ENCODE measurements at places on chromosomes 12 and 14. TPM values are rescaled to one million over a fixed set of nuclear protein-coding genes. Genes with fewer than 3 reads are reported as not detected.

- no peak for DNase-seq
Observed at GRCh38 chr12:70823182-70823976, 97.2 kb downstream of the PTPRR start.

DNA sequence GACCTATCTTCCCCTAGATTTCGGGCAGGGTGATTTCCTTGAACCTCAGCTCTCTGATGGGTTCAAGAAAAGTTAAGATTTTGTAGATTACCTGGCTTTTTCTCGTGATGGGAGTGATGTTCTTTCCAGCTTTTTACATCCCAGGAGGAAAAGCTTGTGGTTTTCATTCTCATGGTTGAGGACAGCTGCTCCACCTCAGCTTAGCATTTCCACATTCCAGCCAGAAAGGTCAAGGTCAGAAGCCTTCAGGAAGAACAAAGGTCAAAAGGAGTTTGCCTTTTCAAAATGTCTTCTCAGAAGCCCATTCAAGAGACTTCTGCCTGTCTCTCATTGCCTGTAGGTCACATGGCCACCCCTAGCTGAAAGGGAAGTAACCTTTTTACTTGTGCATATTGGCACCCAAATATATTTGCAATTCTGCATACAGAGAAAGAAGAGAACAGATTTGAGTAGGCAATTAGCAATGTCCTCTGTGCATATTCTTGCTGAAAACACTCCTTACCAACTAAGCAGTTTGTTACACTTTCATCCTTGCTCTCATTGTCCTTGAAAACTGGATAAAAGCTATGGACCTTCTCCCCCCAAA, 6.6 kb upstream of the ADGRD1 start:
- peak; percentile 39 for DNase-seq

- no peak for DNase-seq
Observed at GRCh38 chr12:108611884-108612415, 14.1 kb upstream of the TMEM119 start.

- DNase-seq = no peak
Observed at GRCh38 chr12:76927170-76927784, 48.5 kb upstream of the CSRP2 start.

DNA sequence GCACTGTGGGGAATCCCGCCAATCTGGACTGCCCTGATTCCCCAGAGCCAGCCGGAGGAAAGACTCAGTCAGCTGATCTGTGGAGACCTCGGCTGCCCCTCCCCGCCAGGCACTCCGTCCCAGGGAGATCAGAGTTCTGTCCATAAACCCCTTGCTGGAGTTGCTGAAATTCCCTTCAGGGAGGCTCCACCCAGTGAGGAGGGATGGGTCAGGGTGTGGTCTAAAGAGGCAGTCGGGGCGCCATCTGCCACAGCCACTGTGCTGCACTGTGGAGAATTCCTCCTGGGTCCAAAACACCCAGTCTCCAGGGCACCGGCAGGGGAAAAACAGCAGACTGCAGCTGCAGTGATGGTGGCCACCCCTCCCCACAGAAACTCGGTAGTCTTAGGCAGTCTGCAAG, 1922.3 kb upstream of the FLRT2 start:
- DNase-seq = no peak

GRCh38 chr12:11804130-11804529, 154.7 kb downstream of the ETV6 start:
- DNase-seq = no peak

- DNase-seq = no peak
Observed at GRCh38 chr14:61876362-61877034, 114.3 kb downstream of the SNAPC1 start.

GRCh38 chr12:59004456-59004855, 84.2 kb upstream of the LRIG3 start:
- no peak for DNase-seq

GRCh38 chr14:90511795-90512328, 115.0 kb downstream of the CALM1 start:
- no peak for DNase-seq

- no peak for DNase-seq
Observed at GRCh38 chr12:67709367-67709954, 60.9 kb downstream of the DYRK2 start.

- no peak for DNase-seq
Observed at GRCh38 chr12:62481843-62482540, 15.4 kb downstream of the MON2 start.

GRCh38 chr14:51963286-51963685, 26.1 kb upstream of the RTRAF start:
- DNase-seq = no peak

GRCh38 chr12:124165695-124166094, 129.2 kb upstream of the RFLNA start:
- DNase-seq = no peak

DNA sequence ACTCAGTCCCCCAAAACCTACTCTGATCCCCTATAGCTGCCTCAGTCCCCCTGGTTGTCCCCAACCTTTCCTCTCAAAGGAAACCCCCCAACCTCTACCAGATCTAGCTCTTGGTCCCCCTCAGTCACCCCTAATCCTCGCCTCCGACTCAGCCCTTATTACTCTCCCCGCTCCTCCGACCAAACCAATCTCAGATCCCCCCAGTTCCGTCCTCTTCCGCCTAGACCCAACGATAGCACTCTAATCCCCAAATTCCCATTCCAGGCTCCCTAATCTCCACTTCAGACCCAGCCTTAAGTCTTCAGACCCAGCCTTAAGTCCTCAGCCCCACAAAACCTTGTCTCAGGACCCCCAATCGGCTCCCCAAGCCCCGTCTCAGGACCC, 612 bp downstream of the VPS37B start:
- no peak for DNase-seq

GRCh38 chr12:119115296-119115905, 63.3 kb upstream of the HSPB8 start:
- no peak for DNase-seq

- no peak for DNase-seq
Observed at GRCh38 chr14:71764701-71765382, 167.4 kb upstream of the RGS6 start.

GRCh38 chr12:22653075-22653474, 28.1 kb downstream of the ETNK1 start:
- no peak for DNase-seq

GRCh38 chr14:57066463-57066862, 202.2 kb downstream of the EXOC5 start:
- DNase-seq = no peak

GRCh38 chr12:123894823-123895345, 77.7 kb downstream of the CCDC92 start:
- DNase-seq = no peak

DNA sequence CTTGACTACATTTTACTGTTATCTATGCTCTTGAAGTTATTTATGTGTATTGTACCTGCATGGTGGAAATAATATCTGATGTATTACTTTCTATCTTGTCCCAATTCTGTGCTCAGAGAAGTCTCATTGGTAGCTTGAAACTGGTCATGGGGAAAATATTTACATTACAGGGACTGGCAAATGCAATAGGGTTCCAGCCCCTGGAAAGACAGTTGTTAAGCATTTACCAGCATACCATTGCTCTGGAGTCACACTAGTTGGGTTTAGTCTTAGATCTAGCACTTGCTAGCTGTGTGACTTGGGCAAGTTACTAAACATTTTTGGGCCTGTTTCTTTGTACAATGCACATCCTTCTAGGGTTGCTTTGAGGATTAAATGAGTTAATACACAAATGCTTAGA, 86.3 kb upstream of the NRXN3 start:
- no peak for DNase-seq

- no peak for DNase-seq
Observed at GRCh38 chr14:88834883-88835431, 10.5 kb downstream of the TTC8 start.

DNA sequence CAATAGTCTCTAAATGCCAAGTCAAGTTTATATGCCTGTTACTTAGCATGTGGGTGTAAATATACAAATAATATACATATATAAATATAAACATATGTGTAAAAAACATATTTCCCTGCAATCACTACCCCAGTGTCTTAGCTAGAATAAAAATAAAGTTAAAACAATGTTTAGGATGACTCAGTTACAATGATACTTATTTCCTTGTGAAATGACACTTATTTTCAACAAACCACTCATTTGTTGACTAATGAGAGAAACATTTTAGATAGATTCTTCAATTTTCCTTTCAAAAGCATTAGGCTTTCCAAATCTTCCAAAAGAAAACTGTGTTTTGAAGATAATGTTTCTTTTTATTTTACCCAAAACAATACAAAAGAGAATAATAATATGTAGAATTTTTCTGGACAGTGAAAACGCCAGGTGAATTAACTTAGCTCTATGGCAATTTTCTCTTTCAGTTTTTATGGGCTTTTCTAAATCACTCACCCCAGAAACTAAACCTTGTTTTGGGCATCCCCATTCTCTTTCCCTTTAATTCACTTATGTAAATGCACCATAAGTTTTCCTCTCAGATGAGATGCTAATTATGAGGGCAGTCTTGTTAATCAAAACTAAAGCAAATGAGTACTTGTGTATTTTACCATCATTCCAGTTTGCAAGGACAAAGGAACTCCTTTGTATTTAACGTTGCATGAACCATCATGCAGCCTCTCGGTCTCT, 465.9 kb downstream of the BCAT1 start:
- no peak for DNase-seq

- no peak for DNase-seq
Observed at GRCh38 chr14:71331403-71331802, 424.1 kb downstream of the PCNX1 start.

DNA sequence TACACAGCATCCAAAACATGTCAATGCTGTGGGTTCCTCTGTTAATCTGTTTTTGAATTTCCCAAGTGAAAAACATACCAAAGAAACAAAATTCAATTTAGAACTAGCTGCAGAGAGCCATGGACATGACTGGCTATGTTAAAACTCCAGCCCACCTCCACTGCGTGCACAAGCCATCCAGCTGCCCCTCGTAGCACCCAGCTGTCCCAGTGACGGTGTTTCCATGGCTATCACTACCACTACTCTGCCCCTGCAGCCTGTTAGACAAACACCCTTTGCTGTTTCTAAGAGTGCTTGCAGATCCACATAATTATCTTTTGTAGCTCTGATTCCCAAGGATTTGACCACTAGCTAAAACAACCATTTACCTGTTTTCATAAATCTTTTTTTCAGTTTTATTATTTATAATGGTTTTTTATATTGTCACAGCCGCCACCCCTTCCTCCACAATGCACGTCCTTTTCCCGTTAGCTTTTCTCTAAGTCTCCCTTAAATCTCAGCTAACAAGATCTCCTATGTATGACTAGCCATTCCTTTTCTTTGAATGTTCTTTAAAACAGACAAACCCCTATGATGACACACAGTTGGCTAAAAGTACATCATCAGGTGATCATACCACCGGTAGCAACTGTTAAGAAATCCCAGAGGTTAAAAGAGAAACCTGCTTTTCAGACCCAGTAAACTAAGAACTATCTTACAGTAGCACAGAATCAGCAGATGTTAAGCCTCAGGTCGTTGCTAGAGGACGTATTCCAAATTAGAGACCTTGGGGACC, 37.8 kb upstream of the NAA30 start:
- DNase-seq = no peak

- DNase-seq = no peak
Observed at GRCh38 chr12:69984241-69984640, 159.2 kb downstream of the MYRFL start.

DNA sequence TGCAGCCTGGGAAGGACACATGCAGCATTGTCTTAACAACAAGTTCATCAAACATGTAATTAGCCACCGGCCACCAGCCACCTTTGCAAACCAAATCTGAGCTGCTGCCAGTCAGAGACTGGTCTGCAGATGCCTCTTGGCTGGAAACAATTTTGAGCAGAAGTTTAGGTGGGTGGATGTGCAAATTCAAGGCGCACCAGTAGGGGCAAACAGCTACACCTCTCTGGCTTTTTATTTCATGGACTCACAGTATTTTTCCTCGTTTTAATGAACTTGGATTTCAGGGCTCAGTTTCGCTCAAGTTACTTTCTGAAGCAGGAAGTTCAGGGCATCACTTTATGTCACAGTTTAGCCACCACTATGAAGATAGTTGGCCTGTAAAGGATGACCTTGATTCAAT, 94.3 kb downstream of the OTX2 start:
- no peak for DNase-seq

DNA sequence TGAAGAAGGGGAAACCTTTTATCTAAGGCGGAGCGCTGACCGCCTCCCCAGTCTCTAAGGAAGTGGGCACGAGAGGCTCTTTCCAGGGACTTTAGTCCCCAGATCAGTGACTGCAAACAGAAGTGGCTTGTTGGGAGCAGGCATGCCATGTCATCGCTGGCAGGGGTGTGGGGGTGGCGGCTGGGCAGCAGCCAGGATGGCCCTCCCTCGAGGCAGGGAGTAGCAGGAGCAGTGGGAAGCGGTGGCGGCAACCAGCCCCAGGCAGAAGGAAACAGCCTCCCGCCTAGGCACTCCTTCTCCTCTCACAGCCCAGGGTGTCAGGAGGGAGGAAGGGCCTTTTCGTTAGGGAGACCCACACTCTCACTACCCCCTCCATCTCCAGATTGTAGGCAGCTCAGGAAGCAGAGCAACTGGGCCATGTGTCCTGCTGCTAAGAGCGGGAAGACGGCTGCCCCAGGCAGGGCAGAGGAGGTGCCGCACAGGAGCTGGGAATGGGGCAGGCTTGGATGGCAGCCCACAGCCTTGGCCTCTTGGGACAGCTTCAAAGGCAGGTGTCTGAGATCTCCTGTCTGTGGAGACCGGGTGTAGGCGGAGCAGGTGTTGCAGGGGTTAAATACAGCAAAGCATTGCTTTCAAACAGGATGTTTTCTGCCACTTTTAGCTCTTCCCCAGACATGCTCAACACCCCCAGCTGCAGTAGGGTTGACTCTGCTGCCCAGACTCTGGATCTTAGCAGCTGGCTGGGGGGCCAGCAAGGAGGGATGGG, 21.8 kb downstream of the VDR start:
- peak; percentile 80 for DNase-seq

- DNase-seq = no peak
Observed at GRCh38 chr12:122932207-122932606, 34.1 kb downstream of the ABCB9 start.

Gene MMP14
- total RNA-seq = 138 TPM

Gene FITM1
- total RNA-seq = 0.76 TPM

Gene JAG2
- 24.9 TPM for total RNA-seq

Gene KCNJ8
- total RNA-seq = 10.8 TPM

Gene RAD51B
- total RNA-seq = 30.4 TPM

Gene SLCO1C1
- 12.0 TPM for total RNA-seq

Gene P2RX2
- not detected for total RNA-seq

Gene PLEKHG7
- 5.3 TPM for total RNA-seq

Gene VRTN
- total RNA-seq = not detected

Gene MGST1
- 80.6 TPM for total RNA-seq

Gene C12orf50
- 0.27 TPM for total RNA-seq
